Stimulated activated CD4-positive, alpha-beta T cell treated with anti-CD3 and anti-CD28 coated beads, Interleukin-1b, Interleukin-23, amount 100 ng/mL, for 1 hour (primary cell): ENCODE measurements at places on chromosomes 2 and 18.

GRCh38 chr2:129923265-129924091 lies 56.0 kb upstream of the RAB6C start:
- no peak for DNase-seq

DNA sequence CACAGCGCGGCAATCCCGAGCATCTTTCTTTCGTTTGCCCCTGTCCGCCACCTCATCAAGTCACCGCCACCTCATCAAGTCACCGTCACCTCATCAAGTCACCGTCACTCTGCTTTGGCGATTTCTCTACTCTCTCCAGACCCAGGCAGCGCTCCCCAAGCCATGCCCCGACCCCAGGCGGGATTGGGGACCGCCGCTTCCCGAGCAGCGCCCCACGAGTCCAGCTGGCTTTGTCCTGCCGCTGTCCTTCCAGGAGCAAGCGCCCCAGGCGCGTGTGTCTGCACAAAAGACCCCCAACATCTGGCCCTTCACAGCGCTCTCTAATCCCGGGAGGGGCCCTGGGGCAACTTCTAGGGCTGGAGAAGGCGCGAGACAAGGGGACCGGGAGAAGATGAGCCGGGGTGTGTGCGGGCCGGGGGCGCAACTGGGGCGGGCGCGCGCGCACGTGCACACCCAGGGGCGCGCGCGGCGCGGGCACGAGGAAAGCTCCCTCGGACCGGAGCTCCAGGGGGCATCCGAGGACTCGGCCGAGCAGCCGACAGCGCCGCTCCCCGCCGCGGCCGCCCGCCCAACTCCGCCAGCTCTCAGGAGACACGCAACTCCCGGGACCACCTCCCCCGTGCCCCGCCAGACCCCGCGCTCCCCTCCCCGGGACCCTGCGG lies 633 bp upstream of the RNF152 start:
- no peak for DNase-seq

DNA sequence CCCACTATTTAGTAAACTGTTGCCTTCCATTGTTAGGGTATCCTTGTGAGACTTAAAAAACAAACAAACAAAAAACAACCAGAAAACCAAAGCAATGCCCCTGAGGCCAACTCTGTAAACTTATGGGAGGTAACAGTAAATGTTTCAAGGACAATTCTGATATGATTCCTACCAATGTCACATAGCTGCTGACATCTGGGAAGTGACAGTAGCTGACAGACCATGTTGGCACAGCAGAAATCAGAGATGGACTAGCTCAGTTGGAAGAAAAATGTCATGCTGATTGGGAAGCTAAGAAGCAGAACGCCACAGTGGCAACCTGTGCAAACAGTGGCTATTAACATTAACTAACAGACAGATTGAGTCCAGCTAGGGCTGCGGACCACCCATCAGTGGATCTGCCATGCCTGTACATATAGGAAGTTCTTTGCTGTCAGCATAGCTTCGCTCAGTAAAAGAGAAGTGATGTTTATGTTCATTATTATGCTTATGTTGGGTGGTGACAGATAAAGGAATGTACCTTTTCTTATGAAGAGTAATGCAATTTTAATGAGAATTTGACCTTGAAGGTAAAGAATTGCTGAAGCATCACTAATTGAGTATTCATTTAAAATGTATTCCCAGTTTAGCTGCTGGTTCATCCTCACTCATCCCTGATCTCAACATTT lies 180.6 kb downstream of the PARD3B start:
- no peak for DNase-seq

DNA sequence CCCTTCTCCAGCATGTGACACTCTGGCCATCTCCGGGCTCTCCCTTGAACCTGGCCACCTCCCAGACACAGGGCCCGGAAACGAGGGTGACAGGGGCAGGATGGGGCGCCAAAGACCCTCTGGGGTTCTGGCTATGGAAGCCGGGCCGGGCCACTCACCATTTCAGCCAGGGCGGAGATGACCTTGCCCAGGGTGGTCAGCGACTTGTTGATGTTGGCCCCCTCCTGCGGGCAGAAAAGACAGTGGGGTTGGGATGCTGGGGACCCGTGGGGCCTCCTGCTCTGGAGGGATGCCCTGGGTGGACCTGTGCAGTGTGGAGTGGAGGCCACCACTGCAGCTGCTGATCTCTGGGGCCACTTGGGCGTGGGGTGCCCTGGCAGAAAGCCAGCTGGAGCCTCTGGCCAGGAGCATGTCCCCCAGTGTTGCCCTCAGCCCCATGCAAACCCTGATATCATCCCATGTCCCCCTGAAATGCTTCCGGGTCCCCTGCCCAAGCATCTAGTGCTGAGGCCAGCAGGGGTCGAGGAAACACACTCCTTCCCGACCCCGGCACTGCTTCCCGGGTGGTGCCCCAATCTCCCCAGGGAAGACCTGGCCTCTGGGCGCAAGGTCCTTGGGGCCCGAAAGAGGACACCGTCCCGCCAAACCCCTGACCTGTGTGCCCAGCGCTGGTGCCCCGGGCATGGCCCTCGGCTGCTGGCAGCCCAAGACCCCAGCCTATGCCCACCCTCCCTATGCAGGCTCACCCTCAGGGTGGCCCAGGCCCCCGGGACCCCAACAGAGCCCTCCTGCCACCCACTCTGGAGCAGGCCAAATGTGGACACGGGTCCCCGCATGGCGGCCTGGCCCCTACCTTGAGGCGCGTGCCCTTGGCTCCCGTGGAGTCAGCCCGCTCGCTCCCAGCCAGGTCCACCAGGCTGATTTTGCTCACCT lies 36.9 kb downstream of the KIF1A start:
- DNase-seq, result no peak

DNA sequence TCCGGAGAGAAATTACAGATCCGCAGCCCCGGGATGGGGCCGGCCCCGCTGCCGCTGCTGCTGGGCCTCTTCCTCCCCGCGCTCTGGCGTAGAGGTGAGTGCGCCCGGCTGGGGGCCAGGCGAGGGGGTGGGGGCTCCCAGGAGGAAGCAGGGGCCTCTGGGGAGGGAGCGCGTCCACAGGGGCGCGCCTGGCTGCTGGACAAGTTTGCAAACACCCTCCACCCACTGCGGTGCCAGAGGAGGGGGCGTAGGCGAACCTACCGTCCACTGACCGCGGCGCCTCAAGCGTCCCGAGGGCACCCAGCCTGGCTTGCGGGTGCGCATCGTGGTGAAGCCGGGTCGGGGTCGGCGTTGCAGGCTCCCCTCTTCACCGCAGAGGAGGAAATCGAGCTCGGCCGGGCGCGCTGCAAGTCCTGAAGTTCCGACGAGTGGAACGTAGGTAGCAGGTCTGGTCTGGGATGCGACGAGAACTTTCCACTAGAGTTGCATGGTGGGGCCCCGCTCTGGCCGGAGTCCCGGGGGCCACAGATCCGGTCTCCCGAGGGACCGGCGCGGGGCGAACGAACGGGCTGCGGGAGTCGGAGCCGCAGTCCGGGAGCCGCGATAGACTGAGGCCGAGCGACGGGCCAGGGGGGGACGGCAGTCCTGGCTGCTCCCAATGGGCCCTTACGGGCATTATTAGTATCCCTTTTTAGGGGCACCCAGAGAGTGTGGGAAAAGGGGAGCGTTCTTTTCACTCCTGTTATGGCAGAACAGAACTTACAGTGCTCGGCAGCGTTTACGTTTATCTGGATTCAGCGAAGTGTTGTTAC lies 502 bp downstream of the MERTK start:
- no peak for DNase-seq

DNA sequence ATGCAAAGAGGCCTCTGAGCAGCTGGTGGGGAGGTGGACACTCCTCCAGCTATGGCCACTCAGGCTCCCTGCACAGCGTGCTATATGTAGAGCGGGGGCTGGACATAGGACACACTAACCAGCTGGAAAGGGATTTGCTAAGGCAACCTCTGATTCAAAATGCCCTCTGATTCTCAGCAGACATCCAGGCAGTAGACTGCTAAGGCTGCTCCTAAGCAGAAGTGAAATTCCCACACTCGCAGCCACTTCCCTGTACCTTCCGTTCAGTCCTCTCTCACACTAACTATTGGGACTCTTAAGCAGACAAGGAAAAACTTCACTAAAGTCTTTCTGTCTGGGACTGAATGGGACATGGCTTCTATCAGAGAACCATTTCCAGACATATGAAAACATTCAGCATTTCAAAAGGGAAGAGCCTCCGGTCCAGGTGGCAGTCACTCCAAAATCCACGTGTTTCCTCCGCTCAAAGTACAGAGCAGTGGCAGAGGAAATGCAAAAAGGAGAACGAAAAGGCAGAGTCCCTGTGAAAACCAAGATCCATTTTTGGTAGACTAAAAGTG lies 265.8 kb downstream of the TTC32 start:
- no peak for DNase-seq
